NCI-H526 treated with DMSO at 0.1 percent for 48 hours (cell line): ENCODE measurements at places on chromosomes 4 and X.
A peak's percentile ranks its signal among the peaks of the same experiment; 100 is the strongest.

- no peak for DNase-seq
These were observed 92.0 kb upstream of the EMCN start for GRCh38 chr4:100609810-100610209.

DNA sequence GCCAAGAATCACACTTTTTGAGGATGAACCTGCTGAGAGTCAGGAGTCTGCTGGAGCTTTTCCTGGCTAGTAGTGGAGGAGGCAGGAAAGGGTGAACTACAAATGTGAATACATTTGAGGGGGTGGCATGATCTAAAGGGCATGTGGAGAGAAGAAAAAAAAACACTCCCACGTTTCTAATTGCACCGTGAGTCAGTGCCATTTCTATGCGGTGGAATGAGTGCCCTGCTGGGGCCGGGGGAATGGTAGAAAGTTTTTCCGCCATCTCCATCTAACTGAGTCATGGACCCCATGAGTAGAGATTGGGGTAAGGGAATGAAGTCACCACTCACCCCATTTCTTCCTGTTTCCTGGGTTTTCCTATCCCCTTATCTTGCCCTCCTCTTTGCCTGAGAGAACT is 19.8 kb downstream of the BEX3 start:
- DNase-seq = no peak

DNA sequence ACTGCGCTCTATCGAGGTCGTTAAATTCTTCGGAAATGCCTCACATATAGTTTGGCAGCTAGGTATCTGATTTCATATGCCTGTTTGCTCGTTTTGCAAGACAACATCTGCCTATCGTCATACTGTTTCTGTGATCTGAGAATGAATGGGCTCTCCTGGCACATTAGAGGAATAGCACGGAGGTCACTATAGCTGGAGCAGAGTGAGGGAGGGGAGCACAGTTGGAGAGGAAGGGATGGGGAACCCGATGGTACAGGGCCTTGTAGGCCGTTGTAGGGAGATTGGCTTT is 552 bp downstream of the IKBKG start:
- peak; percentile 17 for DNase-seq

DNA sequence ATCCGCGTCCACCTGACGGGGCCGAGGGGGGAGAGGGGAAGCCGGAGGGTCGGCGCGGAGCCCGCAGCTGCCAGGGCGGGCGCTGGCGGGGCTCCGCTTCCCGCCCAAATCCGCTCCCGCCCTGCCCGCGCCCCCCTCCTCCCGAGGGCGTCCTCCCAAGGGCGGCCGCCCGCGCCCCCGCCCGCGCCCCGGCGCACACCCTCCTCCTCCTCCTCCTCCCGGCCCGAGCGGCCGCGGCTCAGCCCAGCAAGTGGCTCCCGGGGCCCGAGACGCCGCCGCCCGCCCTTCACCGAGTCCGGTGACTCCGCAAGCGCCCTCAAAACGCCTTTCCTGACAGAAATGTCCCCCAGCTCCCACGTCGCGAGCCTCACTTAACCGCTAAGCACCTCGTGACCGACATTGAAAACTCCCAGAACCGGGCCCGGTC is 487 bp downstream of the HMGB2 start:
- no peak for DNase-seq

- no peak for DNase-seq
These were observed 19.6 kb downstream of the TMEM187 start for GRCh38 chrX:153992180-153992579.

DNA sequence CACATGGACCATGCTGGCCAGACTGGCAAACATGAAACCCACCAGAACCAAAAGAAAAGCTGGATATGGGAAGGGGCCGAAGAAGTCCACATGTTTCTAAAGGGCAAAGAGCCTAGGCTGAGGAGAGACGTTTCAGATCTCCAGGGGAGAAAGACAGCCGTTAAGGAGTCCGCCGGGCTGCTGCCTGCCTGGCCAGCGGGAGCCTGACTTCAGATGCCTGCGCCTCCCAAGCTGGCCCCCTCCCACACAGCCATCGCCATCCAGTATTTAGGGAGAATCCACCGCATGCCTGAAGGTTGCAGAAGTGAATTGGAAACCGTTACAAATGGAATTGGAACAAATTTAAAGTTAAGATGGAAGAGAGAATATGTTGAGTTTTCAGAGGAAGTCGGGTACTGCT is 2.9 kb downstream of the TBL1X start:
- no peak for DNase-seq

DNA sequence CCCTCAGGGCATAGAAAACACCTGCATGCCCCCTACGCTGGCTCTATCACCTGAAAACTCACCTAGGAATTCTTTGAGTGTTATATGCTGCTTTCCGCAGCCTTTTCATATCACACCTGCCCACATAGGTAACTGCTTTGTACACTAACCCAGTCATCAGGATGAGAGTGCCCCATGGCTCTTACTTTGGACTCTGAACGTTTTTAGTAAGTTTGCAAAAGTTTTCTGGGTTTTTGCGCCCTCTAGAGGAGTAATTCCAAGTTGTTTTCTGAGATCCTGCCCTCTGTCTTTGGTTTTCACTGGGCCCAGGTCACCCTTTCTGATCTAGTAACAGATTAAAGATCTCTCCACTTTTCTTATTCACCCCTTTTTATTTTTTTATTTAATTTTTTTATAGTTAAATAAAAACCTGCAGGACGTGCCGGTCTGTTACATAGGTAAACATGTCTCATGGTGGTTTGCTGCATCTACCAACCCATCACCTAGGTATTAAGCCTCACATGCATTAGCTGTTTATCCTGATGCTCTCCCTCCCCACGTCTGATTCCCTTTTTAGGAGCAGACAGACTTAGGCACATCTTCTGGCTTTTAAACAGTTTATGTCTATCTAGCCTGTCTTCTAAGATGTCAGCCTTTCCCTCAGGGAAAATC is 139.2 kb downstream of the NWD2 start:
- DNase-seq = peak; percentile 36

DNA sequence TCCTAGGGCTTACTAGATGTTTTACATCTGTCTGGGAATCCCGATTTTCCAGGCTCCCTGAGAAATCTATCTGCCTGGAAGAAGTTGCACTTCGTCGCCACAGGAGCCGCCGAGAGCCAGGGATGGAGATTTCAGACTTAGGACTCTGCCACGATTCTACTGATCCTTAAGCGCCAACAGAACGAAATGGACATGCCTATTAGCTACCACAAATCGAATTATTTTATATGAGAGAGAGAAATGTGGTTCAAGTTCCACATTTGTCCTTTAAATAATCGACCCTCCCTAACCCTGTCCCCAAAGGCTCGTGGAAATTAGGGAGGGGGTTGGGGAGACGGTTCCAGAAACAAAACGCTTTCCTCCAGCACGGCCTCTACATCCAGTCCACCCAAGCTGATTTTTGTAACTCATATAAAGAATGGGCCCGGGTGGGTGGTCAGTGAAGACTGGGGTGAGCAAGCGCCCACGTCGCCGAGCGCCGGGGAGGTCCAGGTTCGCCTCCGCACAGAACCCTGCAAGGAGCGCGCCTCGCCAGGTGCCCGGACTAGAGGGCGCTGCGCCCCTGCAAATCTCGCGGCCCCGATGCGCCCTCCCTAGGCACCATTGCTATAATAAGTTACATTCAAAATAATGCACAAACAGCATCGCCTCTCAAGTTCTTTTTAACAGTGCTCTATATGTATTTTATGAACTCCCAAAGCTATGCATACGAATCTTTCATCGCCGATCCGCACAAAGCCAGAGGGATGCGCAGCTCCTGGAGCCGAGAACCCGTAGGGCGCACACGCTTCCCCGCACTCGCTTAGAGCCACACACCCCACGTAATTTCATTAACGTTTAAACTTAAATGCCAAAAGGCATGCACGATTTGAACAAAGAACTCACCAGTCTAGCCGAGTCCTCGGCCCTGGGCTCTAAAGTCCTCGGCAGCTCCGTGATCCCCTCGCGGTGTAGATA is 2.1 kb upstream of the FAT1 start:
- peak; percentile 57 for DNase-seq

GRCh38 chr4:123127218-123127617 is 204.8 kb upstream of the NUDT6 start:
- no peak for DNase-seq

DNA sequence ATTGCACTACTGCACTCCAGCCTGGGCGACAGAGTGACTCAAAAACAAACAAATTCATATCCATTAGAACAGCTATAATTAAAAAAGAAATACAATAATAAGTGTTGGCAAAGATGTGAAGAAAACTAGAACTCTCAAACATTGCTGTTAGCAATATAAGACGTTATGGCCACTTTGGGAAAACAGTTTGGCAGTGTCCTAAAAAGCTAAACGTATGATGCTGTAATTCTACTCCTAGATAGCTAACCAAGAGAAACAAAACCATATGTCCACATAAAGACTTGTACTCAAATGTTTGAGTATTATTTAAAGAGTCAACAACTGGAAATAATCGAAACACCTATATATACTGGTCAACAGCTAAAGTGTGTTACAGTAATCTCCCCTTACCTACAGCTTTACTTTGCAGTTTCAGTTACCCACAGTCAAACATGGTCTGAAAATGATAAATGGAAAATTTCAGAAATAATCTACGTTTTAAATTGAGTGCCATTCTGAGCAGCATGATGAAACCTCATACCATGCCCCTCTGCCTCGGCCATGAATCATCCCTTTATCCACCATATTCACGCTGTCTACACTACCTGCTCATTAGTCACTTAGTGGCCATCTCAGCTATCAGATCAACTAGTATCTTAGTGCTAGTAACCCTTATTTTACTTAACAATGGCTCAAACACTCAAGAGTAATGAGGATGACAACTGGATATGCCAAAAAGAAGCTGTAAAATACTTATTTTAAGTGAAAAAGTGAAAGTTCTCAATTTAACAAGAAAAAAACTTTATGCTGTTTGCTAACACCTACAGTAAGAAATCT is 4.9 kb downstream of the ELF2 start:
- no peak for DNase-seq

DNA sequence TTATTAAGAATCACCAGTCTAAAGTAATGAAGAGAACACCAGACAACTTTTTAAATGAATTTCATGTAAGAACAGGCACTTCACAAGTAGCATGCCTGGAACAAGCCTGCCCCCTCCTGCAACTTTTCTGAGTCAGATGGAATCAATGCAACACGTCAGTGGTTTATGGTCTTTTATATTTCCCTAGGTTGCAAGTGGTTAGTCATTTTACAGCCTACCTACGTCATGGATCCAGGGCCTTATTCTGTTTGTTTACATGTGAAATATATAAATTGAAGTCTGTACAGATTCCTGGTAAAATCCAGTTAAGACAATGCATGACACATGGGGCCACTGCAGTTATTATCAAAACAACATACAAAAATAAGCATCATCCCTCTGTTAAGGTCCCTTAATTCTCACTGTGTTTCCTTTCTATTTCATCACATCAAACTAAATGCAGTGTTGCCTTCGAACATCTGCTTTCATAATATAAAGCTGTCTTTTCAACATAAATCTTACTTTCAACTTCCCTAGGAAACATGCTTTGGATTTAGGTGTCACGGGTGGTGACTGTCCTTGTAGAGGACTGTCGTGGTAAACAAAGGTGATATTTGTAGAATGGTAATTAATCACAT is 309.3 kb downstream of the FRMPD4 start:
- DNase-seq = no peak

DNA sequence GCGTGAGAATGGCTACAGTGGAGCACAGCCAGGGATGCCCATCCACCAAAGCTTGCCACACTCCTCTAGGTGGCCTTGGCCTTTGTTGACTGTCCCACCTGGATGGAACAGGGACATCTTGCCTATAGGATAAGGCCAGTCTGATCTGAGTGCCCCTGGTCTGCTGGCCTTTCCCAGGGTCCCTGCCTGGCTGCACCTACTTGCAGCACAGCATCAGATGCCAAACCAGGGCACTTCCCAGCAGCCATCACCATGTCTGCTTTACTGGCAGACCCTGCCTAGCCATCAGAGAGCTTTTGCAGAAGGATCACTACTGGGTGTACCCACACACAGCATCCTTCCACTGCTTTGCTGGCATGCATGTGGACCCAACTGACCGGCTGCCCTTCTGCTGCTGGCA is 143.2 kb downstream of the GABRA3 start:
- no peak for DNase-seq

- DNase-seq = no peak
These were observed 7.5 kb downstream of the FHDC1 start for GRCh38 chr4:152943672-152944071.
